NCI-H2029 (cell line): ENCODE measurements at places on chromosomes 1 and 21.

DNA sequence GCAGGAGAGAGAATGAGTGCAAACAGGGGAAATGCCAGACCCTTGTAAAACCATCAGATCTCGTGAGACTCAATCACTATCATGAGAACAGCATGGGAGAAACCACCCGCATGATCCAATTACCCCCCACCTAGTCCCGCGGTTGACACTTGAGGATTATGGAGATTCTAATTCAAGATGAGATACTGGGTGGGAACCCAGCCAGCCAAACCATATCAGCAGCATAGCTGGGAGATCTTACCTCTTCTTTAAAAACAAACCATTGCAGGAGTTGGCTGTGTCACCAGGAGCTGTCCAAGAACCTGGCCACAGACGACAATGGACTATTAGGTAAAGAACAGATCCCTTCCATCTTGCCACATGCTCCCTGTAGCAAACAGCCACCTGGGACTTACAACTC lies 422.7 kb downstream of the MATN1 start:
- no peak for DNase-seq

- peak; percentile 63 for DNase-seq
Measured at GRCh38 chr1:48203287-48203900, 19.1 kb upstream of the SLC5A9 start.

GRCh38 chr1:41668054-41668660 lies 183.7 kb upstream of the EDN2 start:
- no peak for DNase-seq

DNA sequence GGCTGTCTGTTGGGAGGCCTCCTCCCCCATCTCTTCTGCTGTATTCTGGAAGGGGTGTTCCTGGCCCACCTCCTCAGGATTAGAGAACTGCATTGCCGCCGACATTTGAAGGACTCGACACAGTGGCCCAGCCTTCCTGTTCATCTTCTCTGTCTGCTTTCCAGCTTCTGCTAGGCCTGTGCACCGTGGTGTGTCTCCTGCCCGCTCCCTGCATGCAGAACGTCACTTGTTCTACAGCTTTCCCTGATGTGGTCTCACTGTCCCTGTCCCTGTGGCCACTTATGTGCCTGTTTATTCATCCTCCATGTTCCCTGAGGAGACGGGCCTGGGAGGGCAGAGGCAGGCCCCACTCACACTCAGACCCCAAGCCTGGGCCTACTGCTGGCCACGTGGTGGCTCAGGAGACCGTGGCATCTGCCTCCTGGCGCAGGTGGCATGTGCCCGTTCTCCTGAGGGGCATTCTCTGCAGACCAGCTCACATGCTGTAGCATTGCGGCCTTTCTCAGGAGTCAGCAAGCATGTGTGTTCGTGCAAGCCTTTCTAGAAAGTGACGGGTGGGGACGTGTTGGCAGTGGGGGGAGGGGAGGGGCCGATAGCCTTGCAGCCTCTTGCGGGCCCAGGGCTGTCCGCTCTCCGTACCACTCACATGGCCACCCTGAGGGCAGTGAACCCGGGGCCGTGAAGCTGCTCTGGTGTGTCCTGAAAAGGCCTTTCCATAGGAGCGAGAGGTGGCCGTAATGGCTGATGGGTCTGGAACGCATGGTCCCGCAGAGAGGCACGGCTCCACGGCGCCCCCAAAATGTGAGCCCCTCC lies 35.9 kb downstream of the POFUT2 start:
- no peak for DNase-seq

- DNase-seq: no peak
Measured at GRCh38 chr1:151164732-151165280, 896 bp downstream of the LYSMD1 start.

DNA sequence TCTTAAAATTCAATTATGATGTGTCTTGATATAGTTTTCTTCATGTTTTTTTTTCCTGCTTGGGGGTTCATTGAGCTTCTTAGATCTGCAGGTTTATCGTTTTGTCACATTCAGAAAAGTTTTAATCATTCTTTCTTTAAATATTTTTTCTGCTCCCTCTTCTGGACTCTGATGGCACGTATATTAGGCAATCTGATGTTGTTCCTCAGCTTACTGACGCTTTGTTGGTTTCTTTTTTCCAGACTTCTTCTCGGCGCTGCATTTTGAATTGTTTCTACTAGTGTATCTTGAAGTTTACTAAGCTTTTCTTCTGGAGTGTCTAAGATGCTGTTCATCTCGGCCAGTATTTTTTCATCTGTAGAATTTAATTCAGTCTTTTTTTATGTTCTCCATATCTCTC lies 44.8 kb upstream of the FMOD start:
- DNase-seq: no peak

GRCh38 chr1:5992814-5993555 lies 760 bp upstream of the NPHP4 start:
- no peak for DNase-seq

DNA sequence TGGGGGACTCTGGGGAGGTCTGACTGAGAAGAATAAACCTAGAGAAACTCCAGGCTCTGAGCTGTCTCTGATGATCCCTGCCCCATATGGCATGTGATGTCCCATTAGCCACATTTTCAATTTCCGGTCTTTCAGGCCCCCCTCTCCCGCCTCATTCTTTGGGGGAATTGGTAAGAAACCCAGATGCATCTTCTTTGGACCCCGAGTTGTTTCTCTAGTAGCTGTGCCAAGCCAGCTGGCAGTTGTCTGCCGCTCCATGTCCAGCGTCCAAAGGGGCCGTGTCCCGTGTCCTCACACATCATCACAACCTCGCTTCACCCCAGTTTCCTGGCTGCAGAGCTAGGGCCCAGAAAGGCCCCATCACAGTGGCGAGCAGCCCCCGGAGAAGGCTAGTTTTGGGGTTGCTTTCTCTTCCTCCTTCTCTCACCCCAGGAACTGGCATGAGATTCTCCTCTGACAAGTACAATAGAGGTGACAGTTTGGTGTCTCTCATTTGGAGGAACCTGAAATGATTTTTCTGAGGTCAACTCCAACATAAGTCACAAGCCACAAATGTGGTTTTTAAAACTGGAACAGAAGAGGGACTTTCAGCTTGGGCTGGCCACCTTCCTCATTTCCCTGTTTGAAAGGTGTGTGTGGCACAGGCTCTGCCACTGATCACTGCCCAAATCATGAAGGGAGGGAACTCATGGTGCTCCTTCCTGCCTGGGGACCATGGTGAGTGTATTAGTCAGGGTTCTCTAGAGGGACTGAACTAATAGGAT lies 6.4 kb upstream of the GPR157 start:
- no peak for DNase-seq

GRCh38 chr1:10181154-10181553 lies 29.2 kb upstream of the KIF1B start:
- DNase-seq: no peak

DNA sequence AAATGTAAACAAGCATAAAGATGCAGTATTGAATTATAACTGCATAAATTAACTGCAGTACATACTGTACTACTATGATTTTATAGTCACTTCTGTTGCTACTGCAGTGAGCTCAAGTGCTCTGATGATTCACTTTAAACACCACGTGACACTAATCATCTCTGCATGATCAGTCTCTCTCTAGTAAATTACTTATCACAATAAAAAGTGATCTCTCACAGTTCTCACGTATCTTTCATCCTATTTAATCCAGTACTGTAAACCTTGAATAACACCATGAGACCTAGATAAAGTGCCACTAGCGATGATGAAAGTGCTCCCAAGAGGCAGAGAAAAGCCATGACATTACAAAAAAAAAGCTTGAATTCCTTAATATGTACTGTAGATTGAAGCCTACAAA lies 1242.0 kb downstream of the AMY1C start:
- peak; percentile 51 for DNase-seq

DNA sequence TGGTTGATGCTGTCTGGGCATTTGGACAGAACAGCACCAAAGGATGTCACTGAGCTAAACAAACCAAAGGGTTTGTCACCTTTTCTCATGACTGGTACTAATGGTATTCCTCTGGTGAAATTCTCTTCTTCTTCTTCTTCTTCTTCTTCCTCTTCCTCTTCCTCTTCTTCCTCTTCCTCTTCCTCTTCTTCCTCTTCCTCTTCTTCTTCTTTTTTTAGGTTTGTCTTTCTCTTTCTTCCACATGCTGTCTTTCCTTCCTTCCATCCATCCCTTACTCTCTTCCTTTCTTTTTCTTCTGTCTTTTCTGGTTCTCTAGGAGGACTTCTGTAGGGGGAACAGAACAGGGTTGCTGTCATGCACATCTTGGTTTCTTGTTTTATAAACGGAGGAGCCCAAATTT lies 9.3 kb upstream of the IGFN1 start:
- no peak for DNase-seq

DNA sequence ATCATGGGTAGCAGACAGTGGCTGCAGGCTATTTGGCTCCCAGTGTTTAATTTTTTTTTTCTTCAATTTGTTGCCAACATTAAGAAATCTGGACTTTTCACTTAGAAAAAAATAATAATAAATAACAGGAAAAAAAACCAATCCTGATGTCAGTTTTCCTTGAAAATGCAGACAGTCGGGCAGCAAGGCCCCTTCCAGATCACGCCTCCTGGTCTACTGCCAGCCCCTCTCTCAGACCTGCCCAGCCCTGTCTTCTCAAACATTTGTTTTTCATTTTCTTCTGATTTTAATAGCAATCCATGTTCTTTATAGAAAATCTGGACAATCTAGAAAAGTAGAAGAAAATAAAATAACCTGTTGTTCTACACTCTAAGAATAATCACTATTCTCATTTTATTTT lies 15.5 kb downstream of the IFNGR2 start:
- no peak for DNase-seq

DNA sequence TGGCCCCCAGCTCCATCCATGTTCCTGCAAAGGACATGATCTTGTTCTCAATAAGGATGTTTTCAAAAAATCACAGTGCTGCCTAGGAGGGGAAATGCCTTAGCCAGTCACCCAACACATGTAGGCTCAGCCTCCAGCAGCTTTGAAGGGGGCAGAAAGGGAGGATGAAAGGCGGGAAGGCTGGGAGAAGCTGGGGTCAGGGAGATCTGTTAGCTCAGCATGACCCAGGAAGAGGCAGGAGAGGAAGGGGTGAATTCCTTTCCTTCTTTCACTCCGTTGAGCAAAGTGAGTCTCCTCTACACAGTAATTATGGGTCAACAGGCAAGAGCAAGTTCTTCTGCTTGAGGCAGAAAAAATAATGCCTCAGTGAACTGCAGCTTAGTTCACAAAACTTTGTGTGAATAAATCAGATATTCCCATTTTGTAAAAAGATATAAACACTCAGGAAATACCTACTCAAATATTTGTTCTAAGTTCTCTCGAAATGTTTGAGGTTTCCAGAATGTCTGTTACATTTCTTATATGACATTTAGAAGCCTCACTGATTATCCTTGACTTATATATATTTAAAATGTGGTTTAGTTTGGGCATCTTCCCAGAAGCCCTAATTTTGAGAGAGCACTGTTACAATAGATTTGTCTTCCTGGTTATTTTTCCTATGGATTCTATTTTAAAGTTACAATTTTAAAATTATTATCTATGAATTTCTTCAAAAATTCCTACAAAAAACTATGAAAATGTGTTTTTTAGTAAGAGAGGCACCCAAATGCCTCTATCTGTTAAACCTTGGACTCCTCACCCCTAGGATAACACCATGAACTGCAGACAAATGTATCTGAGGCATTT lies 116.8 kb downstream of the KCNJ6 start:
- DNase-seq: no peak

DNA sequence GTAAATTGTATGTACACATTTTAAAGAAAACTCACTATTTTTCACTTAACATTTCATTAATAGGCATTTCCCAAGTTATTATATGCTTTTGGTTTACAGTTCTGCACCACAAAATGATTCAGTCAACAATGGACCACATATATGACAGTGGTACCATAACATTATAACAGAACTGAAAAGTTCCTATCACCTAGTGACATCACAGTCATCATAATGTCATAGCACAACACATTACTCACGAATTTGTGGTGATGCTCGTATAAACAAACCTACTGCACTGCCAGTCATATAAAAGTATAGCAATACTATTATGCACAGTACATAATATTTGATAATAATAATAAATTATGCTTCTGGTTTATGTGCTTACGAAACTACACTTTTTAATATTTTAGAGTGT lies 30.9 kb downstream of the DNAI4 start:
- no peak for DNase-seq

DNA sequence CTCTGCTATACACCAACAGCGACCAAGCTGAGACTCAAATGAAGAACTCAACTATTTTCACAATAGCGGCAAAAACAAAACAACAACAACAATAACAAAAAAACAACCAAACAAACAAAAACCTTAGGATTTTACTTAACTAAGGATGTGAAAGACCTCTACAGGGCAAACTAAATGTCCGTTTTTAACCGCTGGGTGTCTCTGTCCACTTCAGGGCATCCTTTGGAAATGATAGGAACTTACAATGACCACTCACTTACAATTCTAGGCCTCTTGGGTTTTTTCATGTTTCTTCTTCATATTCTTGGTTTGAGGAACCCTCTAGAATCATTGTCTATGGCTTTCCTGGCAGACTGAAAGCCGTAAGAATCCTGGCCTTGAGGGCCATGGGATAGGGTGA lies 134.0 kb upstream of the FAM78B start:
- DNase-seq: no peak

GRCh38 chr1:56645677-56646305 lies 677 bp downstream of the PRKAA2 start:
- DNase-seq: peak; percentile 42

DNA sequence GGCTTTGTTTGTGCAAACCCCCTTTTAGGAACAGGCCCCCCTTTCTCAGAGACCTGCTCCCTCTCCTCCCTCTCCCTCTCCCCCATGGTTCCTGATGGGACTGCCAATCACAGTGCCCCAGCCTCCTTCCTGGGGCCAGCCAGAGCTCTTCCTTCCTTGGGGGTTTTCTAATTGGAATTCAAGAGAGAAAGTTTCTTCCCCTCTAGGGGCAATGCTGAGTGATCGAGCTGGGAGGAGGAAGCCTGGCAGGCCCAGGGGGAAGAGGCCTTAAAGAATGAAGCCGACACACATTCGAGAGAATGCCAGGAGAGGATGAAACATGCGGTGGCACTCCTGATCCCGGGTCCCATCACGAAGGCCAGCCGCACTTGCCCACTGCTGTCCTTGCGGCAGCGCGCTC lies 21.3 kb upstream of the COL16A1 start:
- DNase-seq: no peak

GRCh38 chr1:203521074-203521794 lies 27.3 kb downstream of the OPTC start:
- peak; percentile 15 for DNase-seq

- DNase-seq: no peak
Measured at GRCh38 chr1:5748286-5749225, 243.7 kb downstream of the NPHP4 start.

DNA sequence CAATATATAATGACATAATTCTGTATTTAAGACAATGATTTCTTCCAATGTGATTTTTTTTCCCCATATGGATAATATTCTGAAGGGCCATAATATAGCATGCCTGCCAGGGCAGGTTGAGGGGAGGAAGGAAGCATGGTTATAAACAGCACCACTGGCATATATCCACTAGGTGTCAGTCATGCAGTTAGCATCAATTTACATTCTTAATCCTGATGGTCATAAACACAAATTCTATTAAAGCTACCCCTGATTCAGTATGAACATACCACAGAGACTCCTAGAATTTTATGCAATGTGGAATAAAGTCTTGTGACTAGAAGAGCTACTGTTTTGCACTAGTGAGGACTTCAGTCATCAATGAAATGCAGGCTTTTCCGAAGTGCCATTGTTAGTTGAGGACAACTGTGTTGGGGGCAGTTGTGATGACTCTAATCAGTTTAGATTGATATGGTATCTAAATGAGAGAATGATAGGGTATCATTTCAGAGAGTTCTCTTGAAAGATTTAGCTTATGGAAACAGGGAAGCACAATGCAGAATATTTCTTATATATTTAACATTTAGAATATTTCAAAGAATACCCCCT lies 342.7 kb upstream of the NR5A2 start:
- peak; percentile 62 for DNase-seq
